Stimulated activated CD4-positive, alpha-beta T cell treated with anti-CD3 and anti-CD28 coated beads, Interleukin-4, amount 100 ng/mL, for 1 hour (primary cell): ENCODE measurements at places on chromosomes 4 and X.

- DNase-seq, result no peak
Measured at GRCh38 chrX:72038016-72038415, 93.7 kb downstream of the RTL5 start.

- DNase-seq, result no peak
Measured at GRCh38 chr4:7547368-7548040, 112.8 kb upstream of the PSAPL1 start.

- DNase-seq, result no peak
Measured at GRCh38 chrX:103398421-103398864, 22.1 kb downstream of the BEX3 start.

- no peak for DNase-seq
Measured at GRCh38 chr4:16116493-16116990, 32.7 kb upstream of the PROM1 start.

- DNase-seq, result no peak
Measured at GRCh38 chrX:20988118-20988517, 386.1 kb upstream of the CNKSR2 start.

- DNase-seq, result no peak
Measured at GRCh38 chrX:40272141-40272540, 174.4 kb upstream of the BCOR start.

DNA sequence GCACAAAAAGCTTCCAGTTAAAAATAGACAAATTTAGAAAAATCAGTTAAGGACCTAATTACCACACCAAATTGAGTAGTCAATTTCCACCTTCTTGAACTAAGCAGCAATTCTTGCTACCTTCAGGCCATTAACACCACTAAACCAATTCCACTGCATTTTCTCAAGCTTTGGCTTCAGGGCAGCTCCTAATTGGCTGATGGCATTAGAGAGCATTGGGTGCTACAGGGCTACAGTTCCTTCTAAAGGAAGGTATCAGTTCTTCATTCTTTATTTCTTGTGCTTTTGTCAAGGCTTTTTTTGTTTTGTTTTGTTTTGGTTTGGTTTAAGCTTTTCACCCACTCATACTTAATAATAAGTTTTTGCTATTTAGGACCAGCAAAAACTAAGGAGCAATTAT lies 90.2 kb upstream of the FAM241A start:
- no peak for DNase-seq
